ENCODE measurements at places on chromosomes 1 and 21. TPM values are rescaled to one million over a fixed set of nuclear protein-coding genes. Genes with fewer than 3 reads are reported as not detected.

Gene WNT9A
- polyA plus RNA-seq: 11.2 TPM

Gene SNAPIN
- polyA plus RNA-seq: 50.7 TPM

Gene DNAJC28
- 2.9 TPM for polyA plus RNA-seq

Gene STUM
- 13.5 TPM for polyA plus RNA-seq

Gene FNDC5
- polyA plus RNA-seq: 194 TPM

Gene CELA3B
- not detected for polyA plus RNA-seq

Gene PLA2G2D
- 0.05 TPM for polyA plus RNA-seq

Gene CD48
- 1.9 TPM for polyA plus RNA-seq

Gene AKNAD1
- 2.2 TPM for polyA plus RNA-seq

Gene FAM110D
- 0.76 TPM for polyA plus RNA-seq

Gene FHAD1
- polyA plus RNA-seq: 1.9 TPM

Gene FCMR
- polyA plus RNA-seq: 1.2 TPM

Gene SPRR1B
- polyA plus RNA-seq: not detected

Gene FOXE3
- 0.06 TPM for polyA plus RNA-seq

Gene CAMK1G
- not detected for polyA plus RNA-seq

Gene EDN2
- polyA plus RNA-seq: 0.25 TPM

Gene S100A9
- 21.2 TPM for polyA plus RNA-seq

Gene DEDD
- polyA plus RNA-seq: 47.1 TPM

Gene WNT3A
- not detected for polyA plus RNA-seq

Gene KPRP
- not detected for polyA plus RNA-seq

Gene INSRR
- polyA plus RNA-seq: 0.70 TPM

Gene GPR153
- polyA plus RNA-seq: 17.2 TPM

Gene MTARC1
- 4.5 TPM for polyA plus RNA-seq

Gene MMP23B
- polyA plus RNA-seq: 44.9 TPM

Gene HLX
- 14.9 TPM for polyA plus RNA-seq

Gene GJA8
- polyA plus RNA-seq: not detected

Gene LCE2C
- polyA plus RNA-seq: not detected

Gene ERI3
- polyA plus RNA-seq: 45.7 TPM

Gene RAB13
- polyA plus RNA-seq: 70.3 TPM

Gene TMEM51
- 9.9 TPM for polyA plus RNA-seq

Gene ADAMTS5
- polyA plus RNA-seq: 12.1 TPM

Gene PCAT6
- 1.6 TPM for polyA plus RNA-seq

Gene GIPC2
- polyA plus RNA-seq: 0.78 TPM

Gene PRAMEF27
- polyA plus RNA-seq: not detected

Gene TEDDM1
- 0.11 TPM for polyA plus RNA-seq

Gene KCNE2
- 0.47 TPM for polyA plus RNA-seq

Measured in forelimb muscle (tissue), 1 donor.